ENCODE measurements at places on chromosomes 2 and 18.

- no peak for DNase-seq
These were observed 297.4 kb downstream of the TGIF1 start for GRCh38 chr18:3747176-3747973.

GRCh38 chr2:147037048-147037447 lies 807.8 kb upstream of the ACVR2A start:
- no peak for DNase-seq

DNA sequence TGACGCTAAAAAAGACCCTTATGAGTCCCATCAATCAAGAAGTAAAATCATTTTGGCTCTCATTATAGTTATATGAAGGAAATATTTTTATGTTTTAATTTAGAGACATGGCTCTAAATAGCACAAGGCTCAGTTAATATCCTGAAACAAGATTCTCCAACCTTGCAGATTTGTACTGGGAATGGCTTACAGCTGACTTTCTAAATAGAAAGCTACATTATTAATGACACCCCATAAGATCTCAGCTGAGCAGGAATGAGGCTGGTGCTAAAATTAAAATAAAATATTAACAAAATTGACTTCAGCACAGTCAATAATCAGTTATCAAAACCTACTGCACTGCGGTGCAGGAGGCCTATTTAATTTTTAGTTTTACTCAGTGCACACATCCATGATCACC lies 136.9 kb downstream of the SLC39A10 start:
- no peak for DNase-seq

DNA sequence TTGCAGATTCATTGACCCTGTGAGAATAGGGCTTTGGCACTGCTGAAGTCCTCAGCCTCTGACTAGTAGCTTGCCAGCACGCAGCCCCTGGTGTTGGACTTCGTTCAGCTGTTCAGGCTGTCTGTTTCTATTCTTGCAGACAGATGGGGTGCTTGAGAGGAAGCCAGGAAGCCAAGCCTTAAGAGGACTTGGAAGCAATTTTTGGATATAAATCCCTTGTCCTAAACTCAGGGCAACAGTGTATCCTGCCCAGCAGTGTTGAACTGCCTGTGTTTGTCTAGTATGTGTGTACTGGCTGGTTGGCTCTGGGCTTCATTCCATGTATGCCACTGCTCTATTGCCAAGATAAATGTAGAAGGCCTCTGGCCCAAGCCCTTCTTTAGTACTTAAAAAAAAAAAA lies 108.6 kb downstream of the COMMD1 start:
- no peak for DNase-seq

- DNase-seq = no peak
These were observed 619 bp downstream of the GCKR start for GRCh38 chr2:27497288-27497627.

GRCh38 chr2:10238396-10238795 lies 64.3 kb upstream of the HPCAL1 start:
- no peak for DNase-seq

- DNase-seq = no peak
These were observed 20.4 kb upstream of the CCL20 start for GRCh38 chr2:227793148-227793712.

GRCh38 chr2:75155115-75155514 lies 44.2 kb downstream of the TACR1 start:
- no peak for DNase-seq

DNA sequence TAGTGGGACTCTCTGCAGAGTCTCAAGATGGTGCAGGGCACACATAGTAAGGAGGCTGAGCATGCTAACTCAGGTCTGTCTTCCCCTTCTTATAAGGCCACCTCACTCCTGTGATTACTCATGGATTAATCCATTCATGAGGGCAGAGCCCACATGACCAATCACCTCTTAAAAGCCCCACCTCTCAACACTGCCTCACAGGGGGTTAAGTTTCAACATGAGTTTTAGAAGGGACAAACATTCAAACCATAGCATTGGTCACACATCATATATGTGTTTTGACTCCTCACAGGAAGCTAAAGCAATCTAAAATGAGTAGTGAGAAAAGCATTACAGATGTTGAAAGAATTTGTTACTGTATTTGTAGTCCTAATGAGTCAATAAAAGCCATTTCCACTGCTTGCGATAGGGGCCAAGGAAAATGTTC lies 57.5 kb downstream of the DTNA start:
- DNase-seq = peak; percentile 28

GRCh38 chr18:60209042-60209441 lies 163.5 kb downstream of the MC4R start:
- no peak for DNase-seq

DNA sequence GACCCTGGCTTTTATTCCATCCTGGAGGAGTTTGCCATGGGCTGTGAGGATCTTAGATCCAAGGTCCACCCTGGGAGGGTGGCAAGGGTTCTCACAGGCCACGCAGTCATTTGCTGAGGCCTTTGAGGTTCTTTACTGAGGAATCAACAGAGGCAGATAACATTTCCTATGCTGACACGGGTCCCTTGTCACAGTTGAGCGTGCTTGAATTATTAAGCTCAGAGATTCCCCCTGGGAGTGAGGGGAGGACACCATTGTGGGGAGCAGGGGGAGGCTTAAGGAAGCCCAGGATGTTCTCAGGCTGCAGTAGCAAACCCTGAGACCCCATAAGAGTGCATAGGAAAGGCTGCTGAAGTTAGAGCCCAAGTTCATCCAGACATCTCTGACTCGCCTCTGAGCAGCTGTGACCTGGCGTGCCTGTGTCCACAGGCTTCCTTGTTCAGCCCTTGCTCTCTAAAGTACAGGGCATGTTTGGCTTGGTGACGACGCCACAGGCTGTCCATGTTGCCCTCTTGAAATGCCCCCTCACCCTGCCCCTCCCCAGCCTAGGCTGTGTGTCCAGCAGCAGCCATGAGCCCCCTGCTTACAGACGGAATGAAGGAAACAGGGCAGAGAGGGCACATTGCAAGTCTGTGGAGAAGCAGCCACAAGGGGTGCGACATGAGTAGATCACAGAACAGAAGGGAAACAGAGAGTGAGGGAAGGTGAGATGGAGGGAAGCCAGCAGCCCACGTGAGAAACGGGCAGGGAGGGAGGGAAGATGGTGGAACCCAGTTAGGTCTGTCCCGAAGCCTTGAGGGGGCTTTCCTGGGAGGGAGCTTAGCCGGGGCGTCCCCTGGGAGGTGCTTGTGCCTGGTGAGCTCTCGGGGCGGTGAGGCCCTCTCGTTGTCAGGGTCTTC lies 34.0 kb downstream of the NAPG start:
- DNase-seq = no peak

GRCh38 chr18:8056723-8057122 lies 489.6 kb downstream of the PTPRM start:
- no peak for DNase-seq

- no peak for DNase-seq
These were observed 262.3 kb downstream of the TRIB2 start for GRCh38 chr2:12979066-12979465.

DNA sequence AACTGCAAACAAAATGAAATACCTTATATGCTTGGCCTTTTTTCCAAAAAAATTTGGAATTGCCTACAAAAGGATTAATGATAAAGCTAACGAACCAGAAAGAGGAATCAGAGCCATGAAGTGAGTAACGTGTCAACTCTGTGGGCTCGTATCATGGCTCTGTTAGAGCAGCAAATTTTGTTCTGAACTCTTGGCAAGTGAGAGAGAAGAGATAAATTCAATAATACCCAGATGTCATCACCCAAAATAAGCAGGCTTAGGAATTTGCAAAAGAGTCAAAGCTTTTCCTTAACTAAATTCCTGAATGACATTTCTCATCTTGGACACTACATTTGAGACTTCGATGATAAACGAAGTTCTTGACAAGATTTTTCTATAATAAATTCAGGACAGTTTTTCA lies 4.4 kb downstream of the TXNDC2 start:
- DNase-seq = no peak

GRCh38 chr2:142112757-142113221 lies 18.0 kb downstream of the LRP1B start:
- peak; percentile 80 for DNase-seq

DNA sequence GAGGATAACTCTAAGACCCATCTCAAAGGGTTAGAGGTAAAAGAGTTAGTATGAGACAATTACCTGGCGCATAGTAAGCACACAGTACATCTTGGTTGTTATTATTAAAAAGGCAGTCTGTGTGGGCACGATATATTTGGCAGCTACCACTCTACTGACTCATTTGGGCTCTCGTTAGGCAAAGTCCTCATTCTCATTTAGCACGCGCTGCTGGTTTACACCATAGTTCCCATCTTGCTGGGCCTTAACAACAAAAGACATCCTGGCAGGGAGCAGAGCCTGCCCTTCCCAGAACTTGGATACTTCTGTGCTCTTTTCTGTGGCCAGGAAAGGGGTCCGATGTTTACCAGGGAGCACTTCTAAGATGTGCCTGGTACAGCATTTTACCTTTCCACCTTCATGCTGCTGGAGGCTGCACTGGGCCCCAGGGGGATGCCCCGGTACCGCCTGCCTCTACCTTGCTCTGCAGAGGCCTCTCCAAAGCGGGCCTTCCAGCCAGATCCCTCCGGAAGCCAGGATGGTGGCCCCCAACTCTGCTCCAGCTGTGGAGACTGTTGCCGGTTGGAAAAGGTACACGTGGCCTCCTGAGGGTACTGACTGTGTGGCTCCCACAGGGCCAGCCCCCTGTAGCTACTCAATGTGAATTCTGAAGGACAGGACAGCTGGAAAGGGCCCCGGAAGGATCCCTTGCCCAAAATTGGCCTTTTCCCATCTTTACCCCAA lies 15.0 kb downstream of the GLI2 start:
- no peak for DNase-seq

DNA sequence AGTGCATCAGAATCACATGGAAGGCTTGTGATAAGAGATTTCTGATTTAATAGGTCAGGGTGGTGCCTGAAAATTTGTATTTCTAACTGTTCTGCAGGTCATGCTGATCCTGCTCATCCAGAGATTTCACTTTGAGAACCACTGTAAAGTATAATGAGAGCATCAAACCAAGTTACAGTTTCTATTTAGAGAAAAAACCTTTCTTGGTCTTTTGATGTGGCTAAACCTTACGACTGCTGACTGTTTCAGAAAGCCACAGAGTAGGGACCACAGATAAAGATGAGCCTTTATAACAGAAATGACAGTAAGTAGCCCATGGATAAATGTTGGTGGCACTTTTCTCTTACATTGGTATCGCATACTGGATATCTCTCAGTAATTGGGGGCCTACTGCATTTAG lies 109.4 kb upstream of the FANCL start:
- DNase-seq = no peak

GRCh38 chr2:160209516-160209856 lies 9.4 kb upstream of the ITGB6 start:
- DNase-seq = peak; percentile 52

GRCh38 chr2:220502539-220502938 lies 875.1 kb downstream of the SLC4A3 start:
- no peak for DNase-seq

DNA sequence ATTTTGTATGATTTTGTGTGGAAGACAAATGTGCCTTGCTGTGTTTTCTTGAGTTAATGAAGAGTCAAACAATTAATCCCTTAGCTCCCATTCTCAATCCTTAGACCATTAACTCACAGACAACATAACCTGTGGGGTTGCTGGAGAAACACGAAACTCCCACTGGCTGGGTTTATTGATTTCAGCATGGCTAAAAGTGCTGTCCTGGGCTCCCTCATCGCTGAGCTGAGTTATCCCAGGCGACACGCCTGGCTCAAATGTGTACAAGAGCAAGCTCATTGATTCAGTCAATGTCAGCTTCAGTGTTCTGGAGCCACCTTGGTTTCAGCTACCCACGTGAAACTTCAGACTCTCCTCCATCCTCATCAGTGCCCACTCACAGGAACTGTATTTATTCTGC lies 896.1 kb downstream of the CNTNAP5 start:
- DNase-seq = no peak

- DNase-seq = no peak
These were observed 331.2 kb upstream of the LRATD1 start for GRCh38 chr2:14301331-14301730.

GRCh38 chr2:144523596-144524117 lies 3.7 kb upstream of the ZEB2 start:
- no peak for DNase-seq

- no peak for DNase-seq
These were observed 23.4 kb upstream of the CERS6 start for GRCh38 chr2:168432565-168433186.

DNA sequence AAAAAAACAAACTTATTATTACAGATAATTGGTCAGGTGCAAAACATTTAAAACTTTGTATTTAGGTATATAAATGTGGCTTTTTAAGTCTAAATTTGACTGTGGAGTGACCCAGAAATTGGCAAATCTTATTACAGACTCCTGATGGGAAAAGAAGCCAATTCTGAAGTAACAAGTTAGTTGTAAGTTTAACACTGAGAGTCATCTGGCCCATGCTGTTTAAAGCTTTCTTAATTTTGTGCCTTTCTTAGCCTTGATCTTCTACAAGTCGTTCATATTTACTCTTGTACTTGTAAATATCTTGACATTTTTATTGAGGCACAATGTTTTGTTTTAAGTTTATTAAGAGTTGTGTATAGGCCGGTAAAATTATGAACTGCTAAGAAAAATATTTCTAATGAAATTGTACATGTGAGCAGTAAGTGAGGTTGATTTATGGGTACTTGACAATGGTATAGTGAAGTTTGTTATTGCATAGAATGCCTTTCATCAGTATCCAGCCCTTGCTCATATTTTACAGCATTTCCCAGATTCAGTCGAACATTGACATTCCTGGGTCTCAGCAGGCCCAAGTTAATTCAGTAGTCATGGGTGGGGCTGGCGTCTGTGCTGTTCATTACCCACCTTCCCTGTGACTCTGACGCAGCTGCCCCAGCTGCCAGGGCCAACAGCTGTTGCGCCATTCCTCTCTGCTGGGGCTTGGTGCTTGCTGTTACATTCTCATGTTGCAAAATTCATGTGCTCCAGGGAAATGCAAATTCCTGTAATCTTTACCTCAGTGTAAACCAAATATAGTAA lies 121.4 kb downstream of the ZNF236 start:
- DNase-seq = no peak

- no peak for DNase-seq
These were observed 54.0 kb upstream of the LINC00305 start for GRCh38 chr18:64202863-64203262.

- DNase-seq = no peak
These were observed 3.4 kb upstream of the GFPT1 start for GRCh38 chr2:69390471-69390870.

- no peak for DNase-seq
These were observed 26.1 kb upstream of the REG3G start for GRCh38 chr2:78999406-78999805.

- no peak for DNase-seq
These were observed 7.4 kb downstream of the HS6ST1 start for GRCh38 chr2:128311216-128311754.

GRCh38 chr2:164934401-164935117 lies 20.8 kb downstream of the SLC38A11 start:
- no peak for DNase-seq

GRCh38 chr2:113940891-113941290 lies 51.0 kb downstream of the ACTR3 start:
- DNase-seq = no peak

DNA sequence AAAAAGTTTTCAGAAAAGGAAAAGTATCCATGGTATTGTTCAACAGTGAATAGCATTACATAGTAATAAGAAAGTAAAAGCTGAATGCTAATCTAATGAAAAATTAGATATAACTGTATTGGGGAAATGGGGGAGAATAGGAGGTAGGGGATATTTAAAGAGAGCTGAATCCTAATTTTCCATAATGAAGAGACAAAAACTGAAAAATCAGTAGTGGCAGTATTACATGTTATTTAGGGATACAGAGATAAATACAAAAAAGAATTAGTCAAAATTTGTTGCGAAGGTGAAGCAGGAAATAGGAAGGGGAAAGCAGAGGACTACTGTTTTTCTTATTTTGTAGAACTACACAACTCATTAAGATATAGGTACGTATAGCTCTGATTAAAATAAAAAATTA lies 9.1 kb downstream of the TANK start:
- DNase-seq = no peak

Data from SW 1271 (cell line).